ENCODE measurements at places on chromosomes 1 and 21. TPM values are rescaled to one million over a fixed set of nuclear protein-coding genes. Genes with fewer than 3 reads are reported as not detected.

GRCh38 chr1:98336472-98337083, 324.9 kb upstream of the SNX7 start:
- no peak for DNase-seq

Gene GFI1
- total RNA-seq: 0.98 TPM

DNA sequence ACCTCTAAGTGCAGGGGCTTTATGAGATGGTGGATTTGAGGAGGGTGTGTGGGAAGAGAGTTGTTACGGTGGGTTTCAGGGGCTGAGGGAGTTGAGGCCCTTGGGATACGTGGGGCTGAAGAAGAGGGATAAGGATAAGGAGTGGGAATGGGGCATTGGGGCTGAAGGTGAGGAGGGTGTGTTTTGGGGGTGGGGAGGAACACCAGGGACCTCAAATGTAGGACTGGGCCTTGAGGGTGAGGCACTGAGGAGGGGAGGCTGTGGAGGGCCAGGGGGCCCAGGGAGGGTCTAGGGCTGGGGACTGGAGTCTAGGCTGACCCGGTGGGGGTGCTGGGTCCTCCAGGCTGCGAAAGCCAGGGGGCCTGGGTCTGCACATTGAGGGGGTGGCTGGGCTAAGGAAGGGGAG, 1.2 kb upstream of the PLEKHM2 start:
- no peak for DNase-seq

Gene LRRC42
- total RNA-seq: 20.0 TPM

- DNase-seq: peak; percentile 83
These were observed at the start of gene ZNF695 for GRCh38 chr1:247007511-247008405. Gene ZNF695, minus strand, starts transcription at chr1:247008057. Its CDS starts 149 bp downstream, at chr1:247007908.

Gene CAPN8
- 41.3 TPM for total RNA-seq

DNA sequence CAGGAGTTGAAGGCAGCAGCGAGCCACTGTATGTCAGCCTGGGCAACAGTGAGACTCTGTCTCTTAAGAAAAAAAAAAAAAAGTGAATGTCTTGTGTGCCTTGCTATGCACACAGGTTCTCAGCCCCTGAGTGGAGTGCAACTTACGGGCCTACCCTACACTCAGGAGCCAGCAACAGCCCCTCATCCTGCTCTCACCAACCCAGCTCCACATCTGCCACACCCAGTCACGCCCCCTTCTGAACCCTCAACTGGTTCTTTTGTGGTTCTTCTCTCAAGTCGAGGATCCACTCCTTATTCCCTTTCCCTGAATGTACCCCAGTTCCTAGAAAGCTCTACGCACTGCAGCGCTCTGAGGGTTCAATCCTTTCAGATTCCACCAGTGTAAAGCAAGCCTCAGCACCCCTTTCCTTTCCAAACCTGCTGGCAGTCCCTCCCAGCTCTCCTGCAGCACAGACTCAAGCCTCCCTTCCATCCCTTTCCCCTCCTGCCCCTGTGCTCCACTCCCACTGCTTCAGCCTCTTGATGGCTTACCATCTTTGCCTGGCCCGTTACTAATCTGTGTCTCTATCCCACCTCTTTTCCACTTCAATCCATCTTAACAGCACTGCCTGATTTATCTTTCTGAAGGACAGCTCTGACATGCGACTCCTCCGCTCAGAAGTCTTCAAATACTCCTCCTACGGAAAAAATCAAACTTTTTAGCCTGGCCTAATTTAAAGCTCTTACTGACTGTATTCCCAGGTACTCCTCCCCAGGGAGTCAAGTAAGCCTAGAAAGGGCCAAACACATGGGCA, 38.1 kb downstream of the GNB1 start:
- no peak for DNase-seq

DNA sequence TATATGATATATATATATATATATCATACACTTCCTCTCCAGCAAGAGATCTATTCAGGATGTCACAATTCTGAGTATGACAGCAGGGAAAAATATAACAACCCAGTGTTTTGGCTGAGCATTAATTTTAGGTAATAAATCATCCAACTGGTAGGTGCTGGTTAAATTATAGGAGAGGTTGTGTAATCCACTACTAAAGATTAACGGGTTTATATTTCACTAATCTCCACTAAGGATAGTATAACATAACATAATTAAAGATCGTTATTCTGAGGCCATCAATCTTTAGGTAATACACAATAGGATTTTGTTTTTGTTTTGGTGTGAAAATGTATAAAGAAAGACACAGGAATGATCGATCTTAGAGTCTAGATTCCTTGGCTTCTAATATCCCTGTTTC, 102.2 kb downstream of the COQ8A start:
- DNase-seq: no peak

Gene BGLAP
- 2.9 TPM for total RNA-seq

Gene EFNA3
- total RNA-seq: 1.6 TPM

- DNase-seq: peak; percentile 67
These were observed 7.5 kb upstream of the ZNF436 start for GRCh38 chr1:23376890-23377811.

- no peak for DNase-seq
These were observed 38.7 kb downstream of the DSTYK start for GRCh38 chr1:205172729-205173366.

Gene GPATCH3
- total RNA-seq: 8.3 TPM

DNA sequence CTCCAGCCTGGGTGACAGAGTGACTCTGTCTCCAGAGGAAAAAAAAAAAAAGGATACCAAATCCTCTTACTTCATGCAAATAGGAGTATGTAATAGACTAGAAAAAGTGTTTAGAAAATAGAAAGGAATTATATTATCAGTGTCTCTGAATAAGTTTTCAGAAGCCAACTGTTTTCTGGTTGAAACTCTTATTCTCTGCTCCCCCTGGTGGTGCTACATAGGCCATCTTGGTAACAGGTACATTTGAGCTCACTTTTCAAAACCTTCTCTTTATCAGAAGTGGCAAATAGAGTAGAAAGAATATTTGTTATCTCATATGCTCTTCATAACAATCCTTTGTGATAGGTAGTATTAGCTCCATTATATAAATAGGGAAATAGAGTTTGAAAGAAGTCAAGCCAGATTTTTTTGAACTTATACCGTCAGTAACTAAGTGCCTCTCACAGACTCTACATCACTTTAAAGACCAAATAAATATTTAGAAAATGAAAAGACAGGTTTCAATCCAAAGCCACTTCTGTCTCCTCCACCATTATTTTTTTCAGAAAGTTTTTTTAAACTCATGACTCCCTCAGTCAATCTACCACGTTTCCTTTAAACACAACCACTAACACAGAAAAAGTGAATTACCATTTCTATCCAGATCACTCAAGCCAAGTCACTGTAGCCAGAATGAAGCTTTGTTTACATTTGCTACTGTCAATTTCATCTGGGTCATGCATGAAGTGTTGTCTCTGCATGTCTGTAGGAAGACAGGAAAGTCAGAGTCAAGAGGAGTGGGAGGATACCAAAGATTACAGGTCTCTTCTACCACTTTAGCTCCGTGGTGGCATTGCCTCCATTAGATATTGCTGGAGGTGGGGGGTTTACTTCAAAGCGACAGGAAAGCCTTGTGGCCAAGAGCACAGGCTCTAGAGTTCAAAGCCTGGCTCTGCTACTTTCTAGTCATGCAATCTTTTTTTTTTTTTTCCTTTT, 45.6 kb downstream of the IL23R start:
- DNase-seq: no peak

Gene ALX3
- total RNA-seq: 0.80 TPM

DNA sequence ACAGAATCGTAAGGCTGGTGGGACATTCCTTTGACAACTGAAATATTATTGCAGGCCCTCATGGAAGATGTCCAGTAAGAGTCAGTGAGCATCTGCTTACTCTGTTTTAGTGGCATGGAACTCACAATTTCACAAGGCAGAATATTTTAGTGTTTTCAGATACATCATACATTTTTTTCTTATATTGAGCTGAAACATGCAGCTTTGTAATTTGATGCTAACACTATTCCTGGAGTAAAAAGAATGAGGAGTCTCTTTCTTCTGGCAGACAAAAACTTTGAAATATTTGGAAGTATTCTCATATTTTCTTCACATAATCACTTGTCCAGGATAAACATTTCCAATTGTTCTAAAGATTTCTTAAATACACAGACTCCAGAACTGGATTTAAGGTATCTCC, 17.7 kb downstream of the CLDN17 start:
- DNase-seq: no peak

DNA sequence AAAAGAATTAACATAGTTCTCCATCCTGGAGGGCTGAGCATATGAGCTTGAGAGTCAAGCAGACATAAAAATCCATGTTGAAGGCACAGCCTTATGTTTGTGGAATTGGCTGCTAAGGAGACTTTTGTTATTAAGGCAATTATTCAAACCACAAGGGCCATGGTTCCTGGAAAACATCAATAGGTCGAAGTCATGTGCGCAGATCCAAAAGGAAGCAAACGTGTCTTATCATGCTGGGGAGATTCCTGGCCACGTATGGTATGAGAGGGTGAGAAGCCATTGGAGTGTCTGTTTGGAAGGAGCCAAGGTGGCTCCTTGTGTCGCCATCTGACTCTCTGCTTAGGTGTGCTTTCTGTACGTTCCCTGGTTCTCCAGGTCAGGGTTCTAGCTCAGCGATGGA, 61.8 kb upstream of the COA6 start:
- DNase-seq: no peak

Gene CCDC190
- total RNA-seq: not detected

Gene TSNAX
- 28.2 TPM for total RNA-seq

Gene CD48
- 12.3 TPM for total RNA-seq

Gene ZNF648
- total RNA-seq: 3.3 TPM

- DNase-seq: no peak
These were observed 68.7 kb downstream of the AGPAT3 start for GRCh38 chr21:43933680-43934079.

Gene MYBPHL
- not detected for total RNA-seq

Gene TAS1R1
- total RNA-seq: not detected

Gene IL20
- not detected for total RNA-seq

DNA sequence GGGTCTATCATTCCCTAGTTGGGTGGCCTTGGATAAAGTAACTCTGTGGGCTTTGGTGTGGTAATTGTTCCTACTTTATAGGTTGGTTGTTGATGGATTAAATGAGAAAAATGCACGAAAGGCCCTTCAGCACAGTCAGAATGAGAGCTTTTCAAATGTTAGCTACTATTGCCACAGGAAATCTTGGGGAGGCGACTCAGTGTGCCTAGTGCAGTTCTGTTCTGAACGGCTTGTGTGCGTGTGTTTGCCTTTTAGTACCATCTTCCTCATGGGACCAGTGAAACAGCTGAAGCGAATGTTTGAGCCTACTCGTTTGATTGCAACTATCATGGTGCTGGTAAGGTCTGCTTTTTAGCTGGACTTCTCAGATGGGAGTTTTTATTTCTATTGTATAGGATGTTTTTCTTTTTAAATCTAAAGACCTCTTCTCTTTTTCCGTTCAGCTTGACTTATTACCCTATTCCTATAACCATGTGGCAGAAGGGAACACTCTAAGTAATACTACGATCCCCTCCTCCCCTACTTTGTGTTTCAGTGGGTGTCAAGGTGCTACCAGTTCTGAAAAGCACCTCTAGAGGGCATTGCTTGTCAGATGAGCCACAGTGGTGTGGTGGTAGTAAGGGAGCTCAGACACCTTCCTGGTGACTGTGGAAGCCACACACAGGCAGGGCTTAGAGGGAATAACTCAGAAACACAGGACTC, 9.2 kb downstream of the SFT2D2 start:
- no peak for DNase-seq

Gene IL23R
- not detected for total RNA-seq

Gene DCDC2B
- not detected for total RNA-seq

Gene TFAP2E
- total RNA-seq: 2.6 TPM

DNA sequence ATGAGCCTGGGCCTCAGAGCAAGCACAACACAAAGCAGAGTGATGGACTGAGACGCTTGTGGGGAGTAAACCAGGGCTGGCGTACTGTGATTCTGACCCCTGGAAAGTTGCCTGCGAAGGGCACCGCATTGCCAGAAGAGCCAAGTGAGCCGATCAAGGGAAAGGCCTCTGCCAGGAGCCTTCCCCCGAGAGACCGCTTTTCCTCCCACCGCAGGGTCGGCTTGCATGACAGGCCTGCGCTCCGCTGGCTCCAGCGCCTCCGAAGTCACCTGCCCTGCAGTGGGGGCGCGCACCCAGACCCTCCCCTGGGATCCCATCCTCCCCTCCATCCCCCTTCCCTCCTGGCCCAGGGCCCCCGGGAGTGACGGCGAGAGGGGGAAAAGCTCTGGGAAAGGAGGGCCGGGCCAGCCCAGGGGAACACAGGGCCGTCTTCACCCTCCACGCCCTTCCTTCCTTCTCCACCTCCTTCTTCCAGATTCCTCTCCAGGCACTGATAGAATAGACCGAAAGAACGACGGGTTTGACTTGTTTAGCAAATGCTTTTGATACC, 165.0 kb downstream of the TRIM33 start:
- DNase-seq: no peak

GRCh38 chr1:113811156-113811887, 954 bp downstream of the RSBN1 start:
- no peak for DNase-seq

All from breast epithelium (tissue), 4 donors.